Hematopoietic multipotent progenitor cell treated with erythropoietin and hydrocortisone succinate and interleukin-3 and kit ligand, for 17 days (in vitro differentiated cells): ENCODE measurements at places on chromosomes 13 and 19.
A peak's percentile ranks its signal among the peaks of the same experiment; 100 is the strongest.

GRCh38 chr13:51912511-51913225, 50.9 kb downstream of the CCDC70 start:
- DNase-seq = no peak

- peak; percentile 92 for DNase-seq
These were observed 8.4 kb downstream of the EMP3 start for GRCh38 chr19:48333467-48334384.

DNA sequence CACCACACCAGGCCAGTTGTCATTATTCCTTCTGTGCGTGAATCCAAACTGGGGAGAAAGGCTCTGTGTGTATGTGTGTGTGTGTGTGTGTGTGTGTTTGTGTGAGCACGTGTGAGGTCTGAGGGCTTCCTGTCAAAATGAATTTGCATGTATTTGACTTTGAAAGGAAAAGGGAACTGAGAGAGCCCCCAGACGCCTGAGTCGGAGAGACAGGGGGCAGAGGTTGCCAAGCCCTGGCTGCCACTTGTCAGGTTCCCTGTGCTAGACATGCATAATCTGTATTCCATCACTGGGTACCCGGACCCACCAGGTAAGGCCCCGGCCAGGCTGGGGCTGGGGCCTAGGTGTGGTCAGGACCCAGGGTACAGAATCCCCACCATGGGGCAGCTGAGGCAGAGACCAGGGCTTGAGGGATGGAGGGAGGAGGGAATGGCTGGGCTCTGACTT, at the start of gene CLEC17A:
Gene CLEC17A (plus strand): TSS at position 191 of the 447 bp plus-strand sequence. CDS start 77 bp downstream, at position 268.
- no peak for DNase-seq

GRCh38 chr13:95323930-95324662, 22.8 kb upstream of the ABCC4 start:
- peak; percentile 3 for DNase-seq

DNA sequence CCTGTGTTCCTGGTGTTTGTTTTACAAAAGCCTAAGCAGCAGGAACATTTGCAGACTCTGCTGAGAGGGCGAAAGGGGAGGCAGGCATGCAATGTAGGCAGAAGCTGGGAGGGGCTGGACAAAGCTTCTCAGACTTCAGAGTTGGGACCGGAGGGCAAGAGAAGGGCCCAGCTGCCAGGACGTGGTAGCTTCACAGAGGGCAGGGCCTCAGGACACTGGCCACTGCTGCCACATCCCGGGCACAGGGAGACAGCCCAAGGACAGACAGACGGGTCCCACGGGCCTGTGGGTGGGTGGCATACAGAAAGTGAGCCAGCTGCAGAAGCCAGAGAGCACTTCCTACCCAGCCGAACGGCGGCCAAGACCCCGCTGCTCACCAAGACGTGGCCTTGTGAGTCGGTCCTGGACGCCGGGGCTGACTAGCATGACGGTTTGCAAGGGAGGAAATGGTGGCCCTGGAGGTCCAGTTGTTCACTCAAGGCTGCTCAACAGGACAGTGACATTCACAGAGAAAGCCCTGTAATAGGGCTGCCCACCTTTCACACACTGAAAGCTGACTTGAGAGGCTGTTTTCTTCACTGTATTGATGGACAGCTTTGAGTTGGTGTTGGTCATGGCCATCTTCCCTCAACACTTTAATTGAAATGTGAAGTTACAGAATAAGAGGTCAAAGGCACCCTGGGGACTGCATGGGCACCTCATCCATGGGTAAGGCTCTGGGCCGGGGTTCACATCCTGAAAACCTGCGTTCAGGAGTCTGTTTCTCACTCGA, 23.7 kb upstream of the TFDP1 start:
- DNase-seq = no peak

DNA sequence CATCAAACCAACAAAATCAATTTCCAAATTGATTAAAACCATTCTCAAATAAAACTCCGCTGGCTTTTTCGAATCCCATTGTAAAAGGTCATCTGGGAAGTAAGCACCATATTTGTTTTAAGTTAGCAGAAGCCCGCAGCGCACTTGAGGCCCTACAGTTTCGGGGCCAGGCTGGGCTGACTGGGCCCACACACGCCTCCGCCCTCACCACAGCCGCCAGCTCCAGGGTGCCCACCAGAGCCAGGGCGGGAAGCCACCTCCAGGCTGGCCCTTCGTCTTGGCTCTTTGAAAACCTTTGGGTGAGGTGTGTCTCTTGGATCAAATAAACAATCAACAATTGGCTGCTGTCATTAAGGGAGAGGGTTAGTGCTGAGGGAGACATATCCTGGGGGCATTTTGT, 133.3 kb downstream of the SOX1 start:
- no peak for DNase-seq

DNA sequence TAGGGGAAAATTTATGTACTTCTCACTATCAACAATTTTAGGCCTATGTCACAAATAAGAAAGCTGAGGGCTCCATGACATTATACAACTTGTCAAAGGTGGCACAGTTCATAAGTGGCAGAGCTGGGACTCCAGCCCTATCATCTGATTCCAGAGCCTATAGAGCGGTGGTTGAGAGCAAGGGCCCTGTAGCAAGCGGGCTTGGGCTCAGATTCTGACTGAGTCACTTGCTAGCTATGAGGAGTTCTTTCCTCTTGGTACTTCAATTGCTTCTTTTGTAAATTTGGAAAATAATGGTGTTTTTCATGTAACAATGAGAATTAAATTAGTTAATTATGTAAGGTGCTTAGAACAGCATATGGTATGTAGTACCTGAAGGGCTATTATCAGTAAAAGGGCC, 28.7 kb upstream of the FAM216B start:
- no peak for DNase-seq

- no peak for DNase-seq
These were observed 2556.7 kb upstream of the PCDH20 start for GRCh38 chr13:63972328-63972727.

DNA sequence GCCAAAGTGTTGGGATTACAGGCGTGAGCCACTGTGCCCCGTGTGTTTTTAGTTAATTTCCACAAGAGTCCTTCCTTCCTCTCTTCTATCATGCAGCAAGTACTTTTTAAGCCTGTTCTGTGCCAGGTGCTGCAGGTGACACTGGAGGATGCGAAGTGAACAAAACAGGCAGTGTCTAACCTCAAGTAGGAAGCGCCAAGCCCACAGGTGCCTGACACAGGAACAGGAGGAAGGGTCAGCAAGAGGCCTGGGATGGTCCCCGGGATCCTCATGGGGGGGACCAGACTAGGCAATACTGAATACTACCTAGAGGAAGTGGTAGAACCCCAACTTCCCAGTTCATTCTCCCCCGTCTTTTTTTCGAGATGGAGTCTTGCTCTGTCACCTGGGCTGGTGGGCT, 1.8 kb upstream of the CALR start:
- DNase-seq = no peak

DNA sequence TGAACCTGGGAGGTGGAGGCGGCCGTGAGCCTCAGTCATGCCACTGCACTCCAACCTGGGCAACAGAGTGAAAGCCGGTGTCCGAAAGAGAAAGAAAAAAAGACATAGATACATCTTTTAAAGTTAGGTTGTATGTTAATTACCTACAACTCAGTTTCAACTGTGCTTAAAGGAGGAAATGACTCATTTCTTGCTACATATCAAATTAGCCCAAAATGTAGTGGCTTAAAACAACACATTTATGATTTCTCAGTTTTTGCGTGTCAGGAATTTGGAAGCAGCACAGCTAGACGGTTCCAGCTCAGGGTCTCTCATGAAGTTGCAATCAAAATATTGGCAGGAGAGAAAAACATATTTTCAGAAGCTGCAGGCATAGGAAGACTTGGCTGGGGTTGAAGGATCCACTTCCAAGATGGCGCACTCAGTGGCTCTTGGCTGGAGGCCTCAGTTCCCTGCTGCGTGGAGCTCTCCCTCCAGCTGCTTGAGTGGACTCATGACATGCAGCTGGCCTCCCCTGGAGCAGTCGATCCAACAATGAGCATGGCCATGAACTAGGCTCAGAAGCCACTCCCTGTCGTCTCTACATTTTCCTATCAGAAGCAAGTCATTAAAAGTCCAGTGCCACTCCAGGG, 7.1 kb downstream of the LDLR start:
- no peak for DNase-seq
